ENCODE measurements at places on chromosomes 3 and 15.

DNA sequence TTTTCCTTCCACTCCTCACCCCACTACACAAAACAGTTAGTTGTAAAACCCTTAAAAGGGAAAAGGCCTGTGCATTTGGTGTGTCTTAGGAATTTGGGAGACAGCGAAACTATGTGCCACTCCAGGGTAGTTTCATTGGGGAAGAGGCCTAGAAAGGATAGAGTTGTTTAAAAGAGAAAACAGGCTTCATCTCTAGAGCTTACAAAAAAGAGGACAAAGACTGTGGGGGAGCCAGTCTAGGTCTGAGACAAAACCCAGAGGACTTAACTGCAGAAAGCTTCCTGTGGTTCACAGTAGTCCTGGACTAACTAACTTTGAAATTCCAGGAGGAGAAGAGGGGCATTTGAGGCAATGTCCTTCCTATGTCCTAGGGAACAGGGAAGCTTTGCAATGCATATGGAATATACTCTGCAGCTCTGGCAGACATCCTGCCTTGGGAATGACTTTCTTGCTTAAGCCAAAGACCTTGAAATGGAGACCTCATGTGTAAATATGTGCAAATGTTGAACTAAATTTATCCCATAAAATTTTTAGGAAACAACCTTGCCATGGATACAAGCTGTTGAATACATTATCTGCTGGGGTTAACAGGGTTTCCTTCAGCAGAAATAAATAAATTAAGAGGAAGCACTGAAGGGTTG is 159.4 kb downstream of the LSAMP start:
- no peak for DNase-seq

GRCh38 chr15:40855706-40856234 is 11.9 kb downstream of the SPINT1 start:
- DNase-seq, result no peak

DNA sequence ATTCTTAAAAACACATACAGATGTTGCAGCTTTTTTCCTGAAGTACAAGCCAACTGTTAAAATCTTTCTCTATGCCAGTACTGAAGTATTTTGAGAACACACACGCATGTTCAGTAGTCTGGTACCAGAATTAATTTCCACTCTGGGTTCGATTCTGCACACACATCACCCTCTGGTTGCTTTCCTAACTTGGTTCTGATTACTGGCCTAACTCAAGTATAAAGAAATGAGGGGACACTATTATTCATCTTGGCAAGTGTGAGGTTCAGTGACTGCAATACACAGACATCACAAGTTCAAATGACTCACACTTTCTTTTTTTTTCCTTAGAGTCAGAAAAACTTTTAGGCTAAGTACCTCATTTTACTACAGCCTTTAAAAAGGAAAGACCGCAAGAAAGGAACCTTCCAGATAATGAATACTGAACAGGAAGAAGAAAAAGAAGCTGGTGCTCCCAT is 37.4 kb upstream of the LDHAL6B start:
- no peak for DNase-seq

- DNase-seq, result no peak
Observed at GRCh38 chr3:61664105-61664482, 102.7 kb downstream of the PTPRG start.

DNA sequence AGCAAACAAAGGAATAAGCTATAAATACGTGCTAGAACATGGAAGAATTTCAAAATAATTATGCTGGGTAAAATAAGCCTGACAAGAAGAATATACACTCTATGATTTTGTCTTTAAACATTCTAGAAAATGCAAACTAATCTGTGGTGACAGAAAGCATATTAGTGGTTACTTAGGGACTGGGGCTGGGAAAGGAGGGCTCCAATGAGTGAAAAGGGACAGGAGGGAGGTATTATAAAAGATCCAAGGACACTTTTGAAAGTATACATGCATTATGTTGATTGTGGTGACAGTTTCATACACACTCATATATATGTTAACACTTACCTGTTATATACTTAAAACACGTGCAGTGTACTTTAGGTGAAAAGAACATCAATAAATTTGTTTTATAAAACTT is 23.0 kb downstream of the MYH15 start:
- DNase-seq, result no peak

- DNase-seq, result no peak
Observed at GRCh38 chr15:80727196-80727595, 32.1 kb downstream of the ABHD17C start.

- DNase-seq, result no peak
Observed at GRCh38 chr3:183158551-183159006, 4.0 kb downstream of the LAMP3 start.

- no peak for DNase-seq
Observed at GRCh38 chr15:31296219-31296645, 30.4 kb upstream of the KLF13 start.

DNA sequence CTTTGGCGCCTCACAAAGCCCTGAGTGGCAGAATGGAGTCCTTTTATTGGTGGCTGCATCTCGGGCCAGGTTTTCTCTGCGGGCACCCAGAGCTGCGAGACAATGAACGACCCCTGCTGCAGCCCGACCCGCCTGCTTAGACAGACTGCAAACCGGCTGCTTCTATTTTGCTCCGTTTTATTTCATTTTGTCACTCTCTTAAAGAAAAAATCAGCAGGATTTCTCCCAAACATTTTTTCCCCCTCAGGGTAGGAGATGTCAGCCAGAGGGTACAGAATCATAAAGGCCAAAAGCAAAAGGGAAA is 64.8 kb downstream of the OXNAD1 start:
- DNase-seq, result no peak

DNA sequence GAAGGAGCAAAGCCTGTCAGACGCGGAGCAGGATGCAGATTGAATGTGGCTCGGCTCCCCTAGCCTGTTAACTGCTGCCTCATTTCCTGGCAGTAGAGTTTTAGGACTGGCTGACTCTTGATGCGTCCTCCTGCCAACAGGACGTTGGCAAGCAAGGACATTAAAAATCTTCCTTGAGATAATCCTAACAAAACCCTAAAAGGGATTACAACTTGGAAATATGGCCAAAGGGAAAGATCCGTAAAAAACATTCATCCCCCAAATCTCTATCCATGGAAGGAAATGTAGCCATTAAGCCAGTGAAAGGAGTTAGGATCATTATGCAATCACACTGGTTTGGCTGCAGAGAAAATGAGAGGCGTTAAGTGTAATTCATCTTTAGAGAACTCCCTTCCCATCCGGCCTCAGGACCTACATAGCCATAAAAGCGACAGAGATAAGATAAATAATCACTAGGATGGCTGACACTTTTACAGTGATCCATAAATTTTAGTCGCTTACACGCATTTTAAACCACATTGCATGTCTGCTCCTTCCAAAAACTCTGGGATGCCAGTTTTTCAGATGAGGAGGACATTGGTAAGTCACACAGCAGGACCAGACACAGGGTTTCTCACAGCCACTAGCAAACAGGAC is 44.5 kb upstream of the C3orf80 start:
- no peak for DNase-seq

- no peak for DNase-seq
Observed at GRCh38 chr15:74983725-74984231, 11.6 kb upstream of the SCAMP5 start.

- no peak for DNase-seq
Observed at GRCh38 chr15:63708126-63708772, 111.1 kb downstream of the FBXL22 start.
